ENCODE measurements at places on chromosomes 2 and 18.

GRCh38 chr2:72395096-72395495, 247.4 kb upstream of the CYP26B1 start:
- DNase-seq = no peak

DNA sequence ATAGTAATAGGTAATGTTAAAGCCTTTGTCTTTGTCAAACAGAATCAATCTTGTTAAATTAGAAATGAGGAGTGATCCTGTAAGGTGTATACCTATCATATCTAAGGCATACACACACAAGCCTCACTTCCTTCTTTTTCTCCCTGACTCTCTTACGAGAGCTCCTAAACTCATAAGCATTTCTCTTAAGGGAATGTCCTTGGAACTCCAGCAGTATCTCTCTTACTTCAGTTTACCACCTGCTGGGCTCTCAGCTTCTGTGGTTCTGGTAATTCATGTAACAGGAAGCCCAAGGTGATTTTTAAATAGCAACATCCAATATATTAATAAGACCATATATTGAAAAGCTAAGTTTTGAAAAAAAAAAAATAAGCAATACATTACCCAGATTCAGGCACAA, 85.9 kb downstream of the UBE2E3 start:
- DNase-seq = no peak

DNA sequence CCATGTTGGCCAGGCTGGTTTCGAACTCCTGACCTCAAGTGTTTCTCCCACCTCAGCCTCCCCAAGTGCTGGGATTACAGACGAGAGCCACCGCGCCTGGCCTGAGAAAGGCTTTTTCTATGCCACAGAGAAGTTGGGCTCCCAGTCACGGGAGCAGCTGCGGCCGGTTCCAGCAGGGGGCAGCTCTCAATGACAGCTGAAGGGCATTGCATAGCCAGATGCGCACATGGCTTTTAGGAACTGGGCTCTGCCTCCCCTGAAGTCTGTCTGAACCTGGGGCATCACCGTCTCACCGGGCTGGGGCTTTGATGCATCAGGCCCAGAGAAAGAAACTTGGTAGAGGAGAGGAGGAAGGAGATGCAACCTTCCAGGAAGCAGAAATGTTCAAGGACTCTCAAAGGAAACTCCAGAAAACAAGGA, 84.2 kb upstream of the LAPTM4A start:
- DNase-seq = peak; percentile 49

GRCh38 chr2:25310965-25311864, 30.5 kb downstream of the DNMT3A start:
- DNase-seq = no peak

GRCh38 chr2:96501471-96501874, 3.7 kb downstream of the NEURL3 start:
- no peak for DNase-seq

All from GM19239 (cell line).